CD4-positive, alpha-beta memory T cell (primary cell): ENCODE measurements at places on chromosomes 3 and 15. TPM values are rescaled to one million over a fixed set of nuclear protein-coding genes. Genes with fewer than 3 reads are reported as not detected.

GRCh38 chr3:146715170-146715569 is 110.0 kb upstream of the PLSCR5 start:
- no peak for DNase-seq

DNA sequence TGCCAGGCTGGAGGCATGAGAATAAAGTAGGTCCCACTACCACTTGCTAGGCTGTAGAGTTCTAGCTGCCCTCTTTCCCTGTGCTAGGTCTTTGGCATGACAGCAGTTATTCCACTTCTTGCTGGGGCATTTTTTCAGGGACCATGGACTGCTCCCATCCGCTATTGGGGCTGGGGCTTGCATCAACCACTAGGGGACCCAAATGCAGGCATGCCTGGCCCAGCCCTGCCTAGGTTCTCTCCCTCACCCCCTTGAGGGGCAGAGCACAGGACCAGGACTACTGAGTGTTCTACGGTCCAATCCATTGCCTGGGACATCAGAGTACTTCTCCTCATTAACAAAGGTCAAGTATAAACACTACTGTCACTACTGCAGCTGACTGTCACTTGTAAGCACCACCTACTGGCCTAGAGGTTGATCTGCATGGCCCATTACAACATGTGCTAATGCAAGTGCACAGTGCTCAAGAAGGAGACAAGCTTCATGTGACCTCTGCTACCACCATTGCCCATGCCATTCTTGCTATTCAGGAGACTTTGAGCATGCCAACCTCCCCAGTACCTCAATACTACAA is 270.5 kb downstream of the MBNL1 start:
- DNase-seq, result no peak

GRCh38 chr3:8472549-8472948 is 29.1 kb upstream of the LMCD1 start:
- DNase-seq, result no peak

DNA sequence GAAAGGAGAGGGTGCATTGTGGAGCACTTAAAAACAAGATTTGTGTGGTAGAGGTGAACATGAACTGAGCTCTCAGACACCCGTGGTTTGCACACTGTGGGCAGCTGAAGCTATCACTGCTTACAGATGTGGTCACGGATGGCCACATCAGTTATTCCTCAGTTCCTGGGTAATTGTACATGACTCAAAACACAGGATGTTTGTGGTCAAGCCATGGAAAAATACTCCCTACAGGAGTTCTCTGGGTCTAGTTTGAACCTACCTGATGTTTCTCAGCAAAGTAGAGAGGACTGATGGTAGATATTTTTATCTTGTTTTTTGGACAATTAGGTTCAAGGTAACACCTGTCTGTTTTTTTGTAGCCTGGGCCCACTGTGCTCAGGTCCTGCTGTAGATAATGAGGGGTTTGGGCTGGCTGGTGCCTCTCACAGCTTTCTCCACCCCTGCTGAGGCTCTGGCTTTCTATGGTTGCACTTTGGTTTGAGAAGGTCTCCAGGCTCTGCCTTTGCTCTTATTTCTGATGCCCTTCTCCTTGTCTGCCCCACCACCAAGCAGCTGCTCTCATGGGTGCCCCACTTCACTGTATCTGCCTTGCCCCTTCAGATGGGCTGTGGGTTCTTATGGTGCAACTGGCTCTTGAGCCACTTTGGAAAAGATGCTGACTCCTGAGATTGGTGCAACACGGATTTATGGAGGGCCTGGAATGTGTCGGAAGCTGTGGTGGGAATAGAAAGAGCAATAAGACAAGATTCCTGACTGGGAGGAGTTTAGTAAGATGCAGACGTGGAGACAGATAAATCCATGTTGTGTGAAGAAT is 40.1 kb downstream of the CDCP1 start:
- DNase-seq, result peak; percentile 71

DNA sequence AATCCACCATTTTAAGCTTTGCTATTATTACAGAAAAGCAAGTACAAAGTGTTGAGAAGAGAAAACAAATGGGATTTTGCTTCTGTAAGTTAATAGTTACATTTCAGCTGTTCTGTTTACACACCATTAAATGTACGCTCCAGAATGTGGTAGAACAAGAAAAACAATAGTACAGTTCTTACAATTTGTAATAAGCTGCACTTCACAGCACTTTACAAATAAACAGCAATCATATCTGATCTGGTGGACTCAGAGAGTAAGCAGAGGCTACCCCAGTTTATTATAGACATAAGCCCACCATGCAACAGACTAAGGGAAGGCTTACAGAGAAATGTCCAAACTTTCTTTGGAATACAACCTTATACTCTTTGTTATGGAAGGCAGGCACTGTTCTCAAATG is 126.4 kb downstream of the OXSM start:
- no peak for DNase-seq

- no peak for DNase-seq
Observed at GRCh38 chr3:196735751-196736150, 3.9 kb upstream of the PAK2 start.

- no peak for DNase-seq
Observed at GRCh38 chr3:70882104-70882503, 569.7 kb upstream of the MDFIC2 start.

GRCh38 chr3:100709842-100710260 is 557 bp downstream of the TFG start:
- peak; percentile 29 for DNase-seq

DNA sequence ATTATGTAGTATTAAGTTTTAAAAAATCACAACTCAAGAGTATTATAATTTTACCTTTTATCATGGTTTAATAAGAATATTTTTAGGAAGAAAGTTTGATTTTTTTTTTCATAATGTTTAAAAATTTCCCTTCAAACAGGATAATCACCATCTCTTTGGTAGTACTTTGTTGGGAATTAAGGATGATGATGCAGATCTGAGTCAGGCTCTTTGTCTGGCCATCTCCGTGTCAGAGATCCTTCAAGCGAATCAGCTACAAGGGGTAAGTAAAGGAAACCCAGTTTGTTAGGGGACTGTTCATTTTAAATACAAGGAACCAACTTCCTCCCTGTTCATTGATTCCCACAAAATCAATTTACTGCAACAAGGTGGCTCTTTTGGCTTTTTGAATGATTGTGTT is 36.8 kb upstream of the NIT2 start:
- DNase-seq, result no peak

- no peak for DNase-seq
Observed at GRCh38 chr15:85062560-85062959, 80.9 kb downstream of the PDE8A start.

GRCh38 chr3:52978109-52978754 is 67.6 kb downstream of the SFMBT1 start:
- DNase-seq, result no peak

GRCh38 chr3:27570421-27571106 is 86.4 kb upstream of the SLC4A7 start:
- DNase-seq, result no peak

GRCh38 chr3:30308131-30308530 is 298.3 kb upstream of the TGFBR2 start:
- DNase-seq, result no peak

DNA sequence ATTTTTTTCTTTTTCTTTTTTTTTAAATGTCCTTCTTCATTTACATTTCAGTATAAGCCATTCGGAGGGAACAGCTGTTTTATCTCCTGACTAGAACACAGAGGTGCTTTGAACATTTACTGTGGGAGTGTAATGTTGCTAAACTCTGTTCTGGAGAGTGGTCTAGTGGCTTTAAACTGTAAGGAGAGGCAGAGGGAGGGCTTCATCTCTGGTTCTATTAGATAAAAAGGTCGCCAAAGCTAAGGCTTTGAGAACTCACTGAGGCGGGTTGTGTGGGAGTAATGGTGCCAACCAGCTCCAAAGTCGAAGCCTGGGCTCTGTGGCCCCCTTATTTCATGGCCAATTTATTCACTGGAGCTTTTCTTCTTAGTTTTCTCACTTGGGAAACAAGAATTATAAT is 133.2 kb downstream of the ANXA2 start:
- DNase-seq, result no peak

DNA sequence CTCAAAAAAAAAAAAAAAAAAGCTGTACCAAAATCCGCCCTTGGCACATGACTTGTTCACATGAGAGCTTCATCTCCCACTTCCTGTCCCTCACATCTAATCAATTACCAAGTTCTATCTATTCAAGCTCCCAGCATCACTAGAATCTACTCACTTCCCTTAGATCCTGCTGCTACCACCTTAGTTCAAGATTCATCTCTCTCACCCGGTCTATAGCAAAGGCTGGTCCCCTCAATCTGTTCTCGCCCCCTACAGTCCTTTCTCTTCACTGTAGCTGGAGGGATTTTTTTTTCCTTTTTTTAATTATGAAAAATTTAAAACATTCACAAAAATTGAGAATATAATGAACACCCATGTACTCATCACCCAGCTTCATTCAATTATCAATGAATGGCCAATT is 16.7 kb upstream of the GPR160 start:
- no peak for DNase-seq

- no peak for DNase-seq
Observed at GRCh38 chr15:83842281-83842680, 188.4 kb downstream of the ADAMTSL3 start.

GRCh38 chr15:58087871-58088270 is 22.4 kb upstream of the ALDH1A2 start:
- DNase-seq, result no peak

- peak; percentile 7 for DNase-seq
Observed at GRCh38 chr3:100073714-100074307, 40.5 kb downstream of the FILIP1L start.

DNA sequence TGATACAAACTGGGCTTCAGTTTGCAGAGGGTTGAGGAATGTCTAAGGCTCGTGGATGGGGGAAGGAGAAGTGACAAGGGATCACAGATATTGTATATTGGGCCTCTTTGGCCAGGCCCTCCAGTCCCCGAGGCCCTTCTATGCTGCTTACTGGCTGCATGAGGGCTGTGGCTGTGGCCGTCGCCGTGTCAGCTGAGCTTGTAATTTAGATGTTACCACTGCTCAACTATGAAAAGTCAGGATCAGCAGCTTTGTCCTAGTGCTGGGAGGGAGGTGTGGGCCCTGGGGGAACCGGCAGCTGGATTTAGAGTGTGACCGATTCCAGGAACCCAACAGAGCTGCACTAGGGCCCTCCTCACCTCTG is 51.6 kb downstream of the CACNA1D start:
- DNase-seq, result no peak

- DNase-seq, result no peak
Observed at GRCh38 chr15:66865622-66866611, 163.9 kb downstream of the SMAD6 start.

GRCh38 chr3:52246728-52247408 is 1.3 kb downstream of the PPM1M start:
- peak; percentile 12 for DNase-seq

- no peak for DNase-seq
Observed at GRCh38 chr15:68488290-68488689, 56.3 kb upstream of the ITGA11 start.

GRCh38 chr15:52567871-52568600 is 794 bp downstream of the ARPP19 start:
- DNase-seq, result peak; percentile 47

GRCh38 chr3:179872842-179873241 is 163.9 kb downstream of the PEX5L start:
- no peak for DNase-seq

DNA sequence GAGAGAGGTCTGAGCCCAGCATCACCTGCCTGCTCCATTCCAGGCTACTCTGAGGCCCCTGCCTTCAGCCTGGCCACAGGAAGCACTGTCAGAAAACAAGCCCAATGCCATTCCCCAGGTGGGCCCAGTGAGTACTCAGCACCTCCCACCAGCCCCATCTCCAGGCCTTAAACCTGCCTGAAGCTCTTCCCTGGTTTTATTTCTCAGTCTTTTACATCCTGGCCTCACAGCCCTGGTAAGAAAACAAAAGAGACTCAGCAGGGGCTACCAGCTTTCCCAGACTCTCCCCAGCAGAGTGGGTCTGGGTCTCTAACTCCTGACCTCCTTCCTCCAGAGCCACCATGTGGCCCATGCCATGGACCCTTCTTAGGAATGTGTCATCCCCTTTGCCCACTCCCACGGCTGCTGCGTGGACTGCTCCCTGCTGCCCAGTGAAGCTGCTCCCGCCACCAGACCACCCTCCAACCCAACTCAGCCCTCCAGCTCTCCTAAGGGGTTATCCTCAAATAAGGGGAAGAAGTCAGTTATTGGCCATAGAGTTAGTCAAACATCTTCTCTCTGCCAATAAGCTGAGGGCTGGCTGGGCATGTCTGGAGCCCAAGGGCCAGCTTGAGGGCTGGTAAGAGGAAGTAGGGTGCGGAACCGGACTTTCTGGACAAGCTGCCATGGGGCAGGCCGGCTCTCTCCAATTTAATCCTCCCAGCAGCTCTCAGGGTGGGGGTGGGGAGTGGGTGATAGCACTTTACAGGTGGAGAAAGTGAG is 116.7 kb upstream of the LINGO1 start:
- DNase-seq, result no peak

GRCh38 chr3:171339598-171339997 is 120.6 kb downstream of the TNIK start:
- no peak for DNase-seq

DNA sequence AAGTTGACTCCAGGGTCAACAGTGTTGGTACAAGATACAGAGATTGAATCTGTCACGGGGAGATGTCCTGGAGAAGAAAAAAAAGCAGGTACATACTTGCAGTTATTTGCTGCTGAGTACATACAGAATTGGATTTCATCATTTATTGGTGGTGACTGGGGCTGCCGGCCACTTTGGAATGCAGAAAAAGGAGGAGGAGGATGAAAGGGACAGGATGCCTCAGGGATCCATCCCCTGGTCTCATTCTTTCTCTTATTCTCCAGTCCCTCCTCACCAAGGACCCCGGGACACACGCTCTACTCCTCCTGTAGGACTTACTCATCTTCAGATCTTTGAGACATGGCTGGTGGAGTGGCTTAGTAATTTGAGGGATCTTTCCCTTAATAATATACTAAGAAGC is 30.0 kb upstream of the MEIS2 start:
- no peak for DNase-seq

FBXO40 gene
- not detected for polyA plus RNA-seq

SCN11A gene
- not detected for polyA plus RNA-seq

RAD51 gene
- 1.6 TPM for polyA plus RNA-seq

GOLGA6L10 gene
- polyA plus RNA-seq, result not detected

IQCF5 gene
- polyA plus RNA-seq, result not detected

PPARG gene
- 0.29 TPM for polyA plus RNA-seq

ERICH6 gene
- not detected for polyA plus RNA-seq

MST1R gene
- polyA plus RNA-seq, result 0.38 TPM

PLCL2 gene
- 64.5 TPM for polyA plus RNA-seq

EIF4A2 gene
- polyA plus RNA-seq, result 242 TPM

LMAN1L gene
- not detected for polyA plus RNA-seq

SPINT1 gene
- 4.0 TPM for polyA plus RNA-seq

ZNF148 gene
- polyA plus RNA-seq, result 74.7 TPM

IQCH gene
- polyA plus RNA-seq, result 0.99 TPM

NANOGP8 gene
- not detected for polyA plus RNA-seq

STAG1 gene
- 17.6 TPM for polyA plus RNA-seq
